ENCODE measurements at places on chromosomes 6 and 20.

GRCh38 chr6:89034586-89035251, 45.8 kb upstream of the PNRC1 start:
- no peak for DNase-seq

DNA sequence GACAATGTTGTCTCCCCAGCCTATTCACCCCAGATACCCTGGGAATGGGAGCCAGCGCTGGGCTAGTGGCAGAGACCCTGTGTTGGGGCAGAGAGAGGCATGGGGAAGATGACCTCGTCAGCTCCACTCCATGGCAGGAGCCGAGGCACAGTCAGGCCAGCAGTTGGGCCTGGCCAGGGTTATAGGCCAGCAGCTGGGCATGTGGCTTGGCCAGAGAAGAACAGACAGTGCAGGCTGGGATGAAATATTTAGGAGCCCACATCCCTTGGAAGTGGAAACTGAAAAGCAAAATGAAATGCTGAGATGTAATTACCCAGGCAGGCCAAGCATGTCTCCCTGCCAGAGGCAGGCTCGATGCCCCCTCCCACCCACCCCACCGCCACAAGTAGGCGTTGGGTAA, 70.0 kb downstream of the GRM4 start:
- no peak for DNase-seq

DNA sequence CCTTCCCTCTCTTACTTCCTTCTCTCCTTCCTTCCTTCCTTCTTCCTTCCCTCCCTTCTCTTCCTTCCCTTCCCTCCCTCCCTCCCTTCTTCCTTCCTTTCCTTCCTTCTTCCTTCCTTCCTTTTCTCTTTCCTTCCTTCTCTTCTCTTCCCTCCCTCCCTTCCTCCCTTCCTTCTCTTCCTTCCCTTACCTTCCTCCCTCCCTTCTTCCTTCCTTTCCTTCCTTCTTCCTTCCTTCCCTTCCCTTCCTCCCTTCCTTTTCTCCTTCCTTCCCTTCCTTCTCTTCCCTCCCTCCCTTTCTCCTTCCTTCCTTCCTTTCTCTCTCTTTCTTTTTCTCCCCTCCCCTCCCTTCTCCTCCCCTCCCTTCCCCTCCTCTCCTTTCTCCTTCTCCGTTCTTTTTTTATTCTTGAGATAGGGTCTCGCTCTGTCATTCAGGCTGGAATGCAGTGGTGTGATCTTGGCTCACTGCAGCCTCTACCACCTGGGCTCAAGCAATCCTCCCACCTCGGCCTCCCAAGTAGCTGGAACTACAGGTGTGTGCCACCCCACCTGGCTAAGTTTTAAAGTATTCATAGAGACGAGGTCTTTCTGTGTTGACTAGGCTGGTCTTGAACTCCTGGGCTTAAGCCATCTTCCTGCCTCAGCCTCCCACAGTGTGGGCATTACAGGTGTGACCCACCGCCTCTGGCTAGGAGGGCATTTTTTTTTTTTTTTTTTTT, 1.1 kb upstream of the ZNF512B start:
- DNase-seq: no peak

DNA sequence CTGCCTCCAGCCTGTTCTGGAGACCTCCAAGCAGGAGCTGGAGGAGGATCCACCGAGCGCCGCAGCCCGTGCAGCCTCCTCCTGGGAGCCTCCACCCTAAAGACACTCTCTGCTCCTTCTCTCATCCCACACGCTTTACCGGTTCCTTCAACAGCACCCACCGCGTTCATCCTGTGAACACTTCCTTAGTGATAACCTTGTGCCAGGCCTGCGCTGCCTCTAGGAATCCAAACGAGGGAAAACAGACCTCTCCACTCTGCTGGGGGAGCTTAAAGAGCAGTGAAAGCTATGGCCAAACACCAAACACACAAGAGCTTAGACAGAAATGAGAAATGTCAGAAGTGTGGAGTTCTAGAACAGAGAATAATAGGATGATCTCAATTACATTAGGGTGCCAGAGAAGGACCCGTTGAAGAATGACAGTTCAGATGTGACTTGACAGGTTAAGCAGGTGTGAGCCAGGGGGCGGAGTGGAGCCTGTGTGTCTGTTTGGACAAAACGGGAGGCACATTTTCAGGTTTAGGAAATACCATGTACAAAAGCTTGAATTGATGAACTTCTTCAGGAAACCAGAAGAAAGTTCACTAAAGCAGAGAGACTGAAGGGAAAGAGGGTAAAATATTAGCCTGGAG, 28.5 kb upstream of the HLA-DRB5 start:
- DNase-seq: peak; percentile 22

DNA sequence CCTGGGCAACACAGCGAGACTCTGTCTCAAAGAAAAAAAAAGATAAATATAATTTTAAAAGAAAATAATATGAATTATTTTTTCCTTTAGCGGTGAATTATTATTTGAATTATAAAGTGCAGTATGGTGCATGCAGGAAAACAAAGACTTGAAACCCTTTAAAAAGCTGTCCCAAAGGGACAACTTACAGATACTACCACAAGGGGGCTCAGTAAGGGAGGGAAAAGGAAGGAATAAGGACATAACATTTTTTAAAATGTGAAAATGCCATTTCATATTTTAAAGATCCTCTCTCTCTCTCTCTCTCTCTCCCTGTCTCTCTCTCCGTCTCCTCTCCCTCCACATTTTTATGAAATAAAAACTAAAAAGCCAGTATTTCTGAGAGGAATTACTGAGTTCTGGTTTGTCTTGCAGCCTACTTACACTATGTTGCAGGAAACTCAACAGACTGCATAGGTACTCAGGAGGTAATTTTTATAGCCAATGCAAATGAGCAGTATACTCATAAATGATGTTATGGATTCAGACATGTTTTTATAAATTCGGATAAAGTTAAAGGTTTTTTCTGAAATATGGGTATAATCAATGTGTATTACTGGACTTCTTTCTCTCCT, 455.0 kb upstream of the GJE1 start:
- DNase-seq: no peak

- DNase-seq: no peak
Observed at GRCh38 chr20:10541668-10542411, 106.7 kb downstream of the SLX4IP start.

DNA sequence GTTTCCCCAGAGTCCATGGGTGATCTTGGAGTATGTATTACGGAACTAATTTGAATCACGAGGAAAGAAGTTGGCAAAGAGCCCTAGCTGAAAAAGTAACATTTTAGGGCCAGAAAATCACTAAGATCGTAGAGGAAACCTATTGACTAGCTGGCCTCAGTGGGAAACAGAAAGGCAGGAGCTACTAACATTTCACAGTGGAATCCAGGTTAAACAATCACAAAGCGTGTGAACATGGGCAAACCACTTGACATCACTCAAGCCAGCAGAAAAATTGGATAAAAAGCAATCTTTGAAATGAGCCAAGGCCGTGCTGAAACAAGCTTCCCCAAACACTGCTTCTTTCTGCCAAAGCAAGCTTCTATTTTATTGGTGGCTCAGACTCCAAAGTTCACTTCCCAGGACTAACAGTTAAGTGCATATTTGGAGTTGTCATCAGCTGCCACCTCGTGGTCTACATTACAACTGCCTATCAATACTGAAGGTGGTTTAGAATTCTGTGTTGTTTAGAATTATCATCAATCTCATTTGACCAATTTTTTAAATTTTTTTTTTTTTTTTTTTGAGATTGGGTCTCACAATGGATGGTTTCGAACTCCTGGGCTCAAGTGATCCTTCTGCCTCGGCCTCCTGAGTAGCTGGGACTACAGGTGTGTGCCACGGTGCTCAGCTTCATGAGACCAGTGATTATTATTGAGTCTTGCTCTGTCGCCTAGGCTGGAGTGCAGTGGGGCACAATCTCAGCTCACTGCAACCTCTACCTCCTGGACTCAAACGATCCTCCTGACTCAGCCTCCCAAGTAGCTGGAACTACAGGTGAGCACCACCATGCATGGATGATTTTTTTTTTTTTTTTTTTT, 10.6 kb downstream of the RPS10 start:
- DNase-seq: no peak
